ENCODE measurements at places on chromosomes 12 and 14.

- no peak overlapping the region for H3K4me3 ChIP-seq
- DNase-seq: no peak
- no peaks in the 10 kb centered on the region for H3K4me1 ChIP-seq
- H3K27me3 ChIP-seq: no peaks in the 10 kb centered on the region
- H3K27ac ChIP-seq: no peak overlapping the region
These were observed 19.6 kb upstream of the FBXO33 start for GRCh38 chr14:39451811-39452210.

GRCh38 chr12:132477017-132477702, 12.8 kb upstream of the FBRSL1 start:
- no peaks in the 10 kb centered on the region for H3K27me3 ChIP-seq
- DNase-seq: no peak
- no peaks in the 10 kb centered on the region for H3K36me3 ChIP-seq
- H3K4me3 ChIP-seq: no peak overlapping the region
- H3K4me1 ChIP-seq: peaks cover 17% of the 10 kb centered on the region

GRCh38 chr14:94158239-94158883, 15.8 kb upstream of the PPP4R4 start:
- no peaks in the 10 kb centered on the region for H3K27me3 ChIP-seq
- peaks cover 32% of the 10 kb centered on the region for H3K4me1 ChIP-seq
- no peak for DNase-seq
- no peaks in the 10 kb centered on the region for H3K36me3 ChIP-seq
- no peak overlapping the region for H3K4me3 ChIP-seq
- no peak overlapping the region for H3K27ac ChIP-seq

GRCh38 chr12:8941691-8942478, 7.6 kb downstream of the M6PR start:
- DNase-seq: no peak
- H3K36me3 ChIP-seq: peaks cover 48% of the 10 kb centered on the region
- H3K27me3 ChIP-seq: no peaks in the 10 kb centered on the region
- H3K4me1 ChIP-seq: peaks cover 3% of the 10 kb centered on the region
- H3K27ac ChIP-seq: no peak overlapping the region

DNA sequence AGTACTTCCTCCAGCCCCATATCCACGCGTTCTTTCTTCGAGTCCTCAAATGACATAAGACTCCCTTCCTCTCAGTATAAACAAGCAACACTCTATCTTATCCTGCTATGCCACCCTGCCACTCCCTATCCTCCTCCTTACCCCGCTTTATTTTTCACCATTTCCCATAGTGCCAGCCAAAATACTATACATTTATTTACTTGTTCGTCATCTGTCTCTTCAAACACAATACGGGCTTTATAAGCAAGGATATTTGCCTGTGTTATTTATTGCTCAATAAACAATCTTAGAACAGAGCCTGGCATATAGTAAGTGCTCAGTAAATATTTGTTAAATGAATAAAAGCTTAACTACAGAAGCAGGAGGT, 444.9 kb downstream of the EGLN3 start:
- no peak for DNase-seq
- no peaks in the 10 kb centered on the region for H3K36me3 ChIP-seq
- H3K27me3 ChIP-seq: no peaks in the 10 kb centered on the region
- no peak overlapping the region for H3K27ac ChIP-seq

Measured in effector memory CD4-positive, alpha-beta T cell (primary cell).